ENCODE measurements at places on chromosomes 1 and 21.

DNA sequence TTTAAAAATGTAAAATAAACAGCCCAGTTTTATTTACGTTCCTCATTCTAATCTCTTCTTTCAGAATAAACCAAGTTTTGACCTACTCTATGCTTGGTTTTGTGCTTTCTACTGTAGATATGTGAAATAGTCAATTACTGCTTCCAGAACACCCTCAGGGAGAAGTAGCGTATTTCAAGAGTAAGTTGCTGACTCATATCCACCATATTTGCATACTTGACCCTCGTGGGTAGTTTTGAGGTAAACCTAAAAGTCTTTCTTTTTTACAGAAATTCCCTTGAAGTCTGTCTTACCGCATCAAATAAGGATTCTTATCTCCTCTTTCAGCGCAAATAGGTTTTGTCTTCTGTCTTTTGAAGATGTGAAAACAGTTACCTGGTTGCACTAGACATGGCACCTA is 1.4 kb upstream of the OR2L3 start:
- DNase-seq: no peak

- no peak for DNase-seq
These were observed 195.7 kb upstream of the PTBP2 start for GRCh38 chr1:96525657-96526557.

DNA sequence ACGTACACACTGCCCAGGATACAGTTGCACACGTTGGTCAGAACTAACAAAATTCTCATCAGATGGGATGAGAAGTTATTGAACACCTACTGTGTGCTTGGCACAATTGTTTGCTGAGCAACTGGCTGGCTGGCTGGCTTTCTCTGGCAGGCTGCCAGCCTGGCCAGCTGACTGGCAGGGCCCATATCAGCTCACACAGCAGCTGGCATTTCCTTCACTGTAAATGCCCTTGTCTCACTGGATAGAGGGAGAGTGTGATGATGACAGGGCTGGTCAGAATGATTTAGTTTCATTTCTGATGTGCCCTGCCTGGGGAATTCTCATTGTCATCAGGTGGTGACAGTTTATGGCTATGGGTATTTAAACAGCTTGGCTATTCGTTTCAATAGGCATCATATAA is 15.8 kb downstream of the CAMK2N1 start:
- DNase-seq: no peak

- peak; percentile 73 for DNase-seq
These were observed 25.1 kb upstream of the TMEM222 start for GRCh38 chr1:27296773-27297291.

DNA sequence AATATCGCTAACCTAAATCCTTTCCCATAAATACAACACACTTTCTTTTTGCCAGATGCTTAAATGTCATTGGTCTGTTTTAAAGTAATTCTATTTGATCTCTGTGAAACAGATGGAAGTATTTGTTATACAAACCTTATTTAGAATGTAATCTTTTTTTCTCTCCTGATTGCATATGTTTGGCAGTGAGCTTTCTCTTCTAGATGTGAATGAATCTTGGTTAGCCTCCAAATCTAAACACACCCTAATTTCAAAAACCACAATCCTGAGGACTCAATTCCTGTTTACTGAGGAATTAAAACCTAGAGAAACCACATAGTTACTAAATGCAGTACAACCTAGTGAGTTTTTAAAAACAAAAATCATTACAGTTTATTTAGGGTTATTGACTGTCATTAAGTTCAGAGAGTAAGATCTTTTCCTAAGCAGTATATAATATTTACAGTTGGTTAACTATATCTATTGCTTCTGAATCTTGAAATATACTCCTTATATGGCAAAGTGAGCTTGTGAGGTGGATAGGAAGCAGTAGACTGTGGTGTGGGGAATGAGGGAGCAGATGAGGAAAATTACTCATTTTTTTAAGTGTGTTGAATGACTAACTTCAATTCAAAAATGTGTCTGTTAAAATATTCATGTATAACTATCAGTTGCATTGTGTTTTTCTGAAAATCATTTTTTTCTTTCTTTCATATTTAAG is 218.7 kb downstream of the FMN2 start:
- peak; percentile 67 for DNase-seq

- DNase-seq: no peak
These were observed 31.5 kb downstream of the RNF220 start for GRCh38 chr1:44436401-44437106.

GRCh38 chr1:99731384-99731783 is 35.1 kb downstream of the FRRS1 start:
- peak; percentile 66 for DNase-seq

DNA sequence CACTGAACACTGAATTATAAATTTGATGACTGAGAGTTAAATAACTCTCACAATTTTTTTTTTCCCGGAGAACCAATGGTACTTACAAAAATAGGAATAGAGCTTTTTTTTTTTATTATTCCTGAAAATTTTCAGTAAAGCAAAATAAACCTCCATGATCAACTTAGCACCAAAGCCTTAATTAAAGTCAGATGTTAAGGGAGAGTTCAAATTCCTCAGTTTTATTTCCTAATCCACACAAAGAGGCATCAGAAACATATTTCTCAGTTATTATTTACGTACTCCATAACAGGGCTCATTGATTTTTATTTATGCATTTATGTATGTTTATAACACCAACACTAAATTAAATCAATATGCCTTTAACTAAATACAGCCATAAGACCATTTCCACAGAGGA is 55.5 kb downstream of the PLPPR5 start:
- DNase-seq: no peak

- no peak for DNase-seq
These were observed 2.7 kb upstream of the SLC30A10 start for GRCh38 chr1:219931033-219931432.

GRCh38 chr1:30255111-30255724 is 468.2 kb downstream of the MATN1 start:
- DNase-seq: no peak

DNA sequence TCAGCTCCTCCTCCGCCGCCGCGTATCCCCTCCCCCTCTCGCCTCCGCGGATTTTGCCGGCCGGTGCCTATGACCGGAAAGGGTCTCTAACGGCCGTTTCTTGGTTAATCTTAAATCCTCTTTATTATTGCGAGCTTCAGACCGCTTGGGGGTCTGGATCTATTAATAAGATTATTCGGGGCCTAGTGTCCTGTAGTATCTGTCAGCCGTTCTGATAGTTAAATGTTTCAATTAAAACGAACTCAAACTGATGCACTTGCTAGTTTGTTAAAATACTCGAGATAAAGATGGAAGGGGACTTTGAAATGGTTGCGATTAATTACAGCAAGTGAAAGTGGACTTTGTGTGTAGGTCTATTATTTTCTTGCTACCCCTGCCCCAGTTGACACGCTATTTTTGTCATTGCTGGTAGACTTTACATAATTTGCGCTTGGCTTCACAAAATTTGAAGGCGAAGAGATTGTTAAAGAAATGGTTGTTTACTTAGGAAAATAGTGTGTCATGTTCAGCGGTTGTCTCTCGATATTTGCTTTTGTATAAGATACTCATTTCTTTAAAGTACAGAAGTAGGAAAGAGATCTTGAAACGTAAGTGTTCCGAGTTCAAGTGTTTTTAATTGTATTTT is 779 bp downstream of the SON start:
- DNase-seq: no peak

DNA sequence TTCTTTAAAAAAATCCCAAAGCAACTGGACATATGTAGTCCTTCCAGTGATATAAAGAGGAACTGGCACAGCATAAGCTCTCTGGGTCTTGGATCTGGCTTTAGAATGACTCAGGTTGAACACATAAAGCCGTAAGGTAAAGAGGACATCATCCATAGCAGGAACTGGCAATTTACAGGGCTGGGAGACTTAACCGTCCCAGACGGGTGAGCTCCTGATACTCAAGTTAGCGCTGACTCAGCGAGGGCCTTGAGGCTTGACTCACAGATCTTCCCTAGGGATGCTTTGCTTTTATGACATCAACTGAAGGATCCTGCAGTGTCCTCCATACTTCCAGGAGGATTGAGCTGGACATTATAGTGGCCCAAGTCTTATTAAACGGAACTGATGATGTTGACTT is 154.1 kb downstream of the CLIC6 start:
- peak; percentile 70 for DNase-seq

DNA sequence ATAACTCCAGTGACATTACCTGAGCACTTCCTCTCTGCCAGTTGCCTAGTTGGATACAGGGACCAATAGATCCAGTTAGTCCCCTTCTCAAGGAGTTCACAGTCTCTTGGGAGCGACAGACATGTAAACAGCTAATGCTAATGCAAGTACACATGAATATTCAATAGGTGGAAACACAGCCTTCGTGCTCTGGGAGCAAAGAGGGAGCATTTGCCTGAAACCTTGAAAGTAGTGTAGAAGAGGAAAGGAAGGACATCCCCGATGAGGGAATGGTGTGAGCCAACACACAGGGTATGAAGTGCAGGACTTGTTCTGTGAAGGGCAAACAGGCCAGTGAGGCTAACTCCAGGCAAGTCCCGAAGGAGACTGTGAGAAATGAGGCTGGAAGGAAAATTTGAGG is 3.8 kb upstream of the TMEM222 start:
- DNase-seq: no peak

DNA sequence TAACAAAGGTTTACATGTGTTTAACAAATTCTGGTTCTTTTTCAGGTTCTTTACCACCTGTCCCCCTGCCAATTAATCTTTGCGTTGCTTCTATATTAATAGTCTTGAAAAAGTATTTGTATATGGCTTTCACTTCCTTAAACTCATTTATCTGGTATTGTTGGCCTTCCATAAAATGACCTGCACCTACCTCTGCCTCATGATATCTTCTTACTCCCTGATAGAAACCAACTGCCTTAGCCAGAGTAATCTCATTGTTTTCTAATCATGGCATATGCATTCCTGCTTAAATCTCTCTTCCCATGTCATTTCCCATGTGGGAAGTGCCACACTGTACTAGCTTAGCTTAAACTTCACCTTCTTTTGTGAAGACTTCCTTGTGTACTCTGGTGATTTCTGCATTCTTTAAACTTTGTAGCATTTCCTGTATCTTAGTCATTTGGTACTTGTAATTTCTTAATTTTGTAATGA is 8.7 kb downstream of the SMG7 start:
- DNase-seq: peak; percentile 57

- no peak for DNase-seq
These were observed 19.6 kb downstream of the ABCB10 start for GRCh38 chr1:229538945-229539344.

DNA sequence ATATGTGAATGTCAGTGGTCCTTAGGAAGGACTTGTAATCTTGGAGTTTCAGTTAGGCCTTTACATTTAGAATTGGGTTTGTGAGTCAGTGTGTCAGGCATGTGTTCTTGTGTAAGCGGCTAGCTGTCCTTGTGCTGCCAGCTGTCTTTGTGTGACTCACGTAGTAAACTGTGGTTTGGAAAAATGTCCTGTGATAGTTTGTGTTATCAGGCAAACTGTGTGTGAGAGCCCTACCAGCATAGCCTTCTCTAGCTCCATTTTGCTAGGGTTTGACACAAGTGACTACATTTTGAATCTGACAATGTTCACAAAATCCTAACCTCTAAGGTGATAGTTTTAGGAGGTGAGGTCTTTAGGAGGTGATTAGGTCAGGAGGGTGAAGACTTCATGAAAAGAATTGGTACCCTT is 6.9 kb upstream of the SLC35D1 start:
- DNase-seq: peak; percentile 97

GRCh38 chr1:7471836-7472235 is 299.3 kb upstream of the VAMP3 start:
- DNase-seq: peak; percentile 78

DNA sequence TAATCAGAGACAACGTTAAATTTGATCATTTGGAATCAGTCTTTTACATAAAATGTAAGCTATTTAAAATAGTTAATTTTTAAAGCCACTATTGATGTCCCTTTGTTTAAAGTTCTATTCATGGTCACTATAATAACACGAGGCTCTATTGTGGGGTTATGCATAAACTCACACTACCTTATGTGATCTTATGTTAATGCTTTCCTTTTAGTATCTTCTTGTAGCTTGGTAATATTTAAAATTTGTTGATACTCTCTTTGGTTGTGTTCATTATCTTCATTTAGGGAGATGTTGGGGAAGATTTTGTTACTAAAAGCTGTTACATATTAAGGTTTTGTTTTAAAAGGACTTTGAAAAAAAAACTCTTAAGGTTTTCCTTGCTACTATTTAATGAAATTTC is 1.2 kb downstream of the B3GALT2 start:
- DNase-seq: no peak

DNA sequence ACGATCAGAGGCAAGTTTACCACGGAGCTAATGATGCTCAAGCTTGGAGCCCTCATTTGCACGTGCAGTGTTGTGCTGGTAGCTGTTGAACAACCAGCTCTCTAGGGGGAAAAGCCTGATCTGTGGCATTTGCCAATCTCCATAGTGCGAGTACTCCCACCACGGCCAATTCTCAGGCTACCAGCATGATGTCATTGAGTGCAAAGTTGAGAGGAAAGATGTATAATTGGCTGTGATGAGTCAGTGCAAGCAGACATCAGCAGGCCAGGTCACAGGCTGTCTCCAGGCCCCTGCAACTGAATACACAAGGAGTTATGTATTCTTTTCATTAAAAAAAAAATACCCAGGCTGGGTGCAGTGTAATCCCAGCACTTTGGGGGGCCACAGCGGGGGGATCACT is 233.1 kb upstream of the VAMP3 start:
- peak; percentile 70 for DNase-seq

DNA sequence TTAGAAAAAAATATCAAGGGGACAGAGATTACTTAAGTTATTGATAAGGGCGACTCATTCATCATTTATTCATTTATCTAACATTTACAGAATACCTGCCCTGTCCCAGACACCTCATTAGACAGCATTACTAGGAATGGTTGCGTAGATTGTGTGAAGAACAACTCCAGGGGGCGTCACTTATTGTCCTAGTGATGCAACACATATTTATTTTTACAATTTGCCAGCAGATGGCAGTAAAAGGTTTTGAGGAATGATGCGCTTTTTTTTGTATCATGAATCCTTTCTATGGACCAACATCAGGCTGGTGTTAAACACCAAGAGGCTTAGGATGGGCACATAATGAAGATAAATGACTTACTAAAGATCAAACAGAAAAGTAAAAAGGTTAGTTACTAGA is 5.5 kb downstream of the NCAM2 start:
- peak; percentile 70 for DNase-seq

DNA sequence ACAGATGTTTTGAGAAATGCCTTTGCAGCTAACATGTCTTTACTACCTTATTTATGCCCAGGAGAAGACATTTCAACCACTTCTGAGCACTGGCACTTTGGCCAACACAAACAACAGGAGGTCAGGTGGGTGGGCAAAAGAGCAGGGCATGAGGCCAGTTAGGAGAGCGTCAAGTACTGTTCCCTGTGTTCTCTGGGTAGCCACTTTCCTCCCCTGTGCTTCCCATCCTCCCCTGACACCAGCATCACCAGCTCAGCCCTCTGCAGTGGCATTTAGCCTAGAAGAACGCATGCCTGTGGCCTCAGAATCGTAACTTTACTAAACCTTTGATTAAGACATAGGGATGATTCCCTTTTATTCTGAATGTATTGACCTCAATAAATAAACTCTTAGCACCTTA is 18.3 kb downstream of the BTG2 start:
- no peak for DNase-seq

DNA sequence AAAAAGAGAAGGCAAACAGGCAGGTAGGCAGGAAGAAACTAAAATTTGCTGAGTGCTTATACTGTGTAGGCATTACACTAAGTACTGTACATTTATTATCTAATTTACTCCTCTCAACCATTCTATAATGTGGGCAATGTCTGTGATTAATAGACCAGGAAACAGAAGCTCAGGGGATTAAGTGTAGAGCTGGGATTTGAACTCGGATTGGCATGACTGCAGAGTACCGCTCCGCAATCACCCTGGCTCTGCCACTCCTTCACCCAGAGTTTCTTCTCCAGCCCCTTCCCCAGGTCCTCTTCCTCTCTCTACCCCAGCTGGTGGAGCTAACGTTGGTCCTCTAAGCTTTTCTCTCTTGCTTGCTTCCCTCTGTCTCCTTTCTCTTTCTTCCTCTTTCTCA is 11.5 kb upstream of the S100A2 start:
- DNase-seq: no peak
